ENCODE measurements at places on chromosomes 16 and 17.

DNA sequence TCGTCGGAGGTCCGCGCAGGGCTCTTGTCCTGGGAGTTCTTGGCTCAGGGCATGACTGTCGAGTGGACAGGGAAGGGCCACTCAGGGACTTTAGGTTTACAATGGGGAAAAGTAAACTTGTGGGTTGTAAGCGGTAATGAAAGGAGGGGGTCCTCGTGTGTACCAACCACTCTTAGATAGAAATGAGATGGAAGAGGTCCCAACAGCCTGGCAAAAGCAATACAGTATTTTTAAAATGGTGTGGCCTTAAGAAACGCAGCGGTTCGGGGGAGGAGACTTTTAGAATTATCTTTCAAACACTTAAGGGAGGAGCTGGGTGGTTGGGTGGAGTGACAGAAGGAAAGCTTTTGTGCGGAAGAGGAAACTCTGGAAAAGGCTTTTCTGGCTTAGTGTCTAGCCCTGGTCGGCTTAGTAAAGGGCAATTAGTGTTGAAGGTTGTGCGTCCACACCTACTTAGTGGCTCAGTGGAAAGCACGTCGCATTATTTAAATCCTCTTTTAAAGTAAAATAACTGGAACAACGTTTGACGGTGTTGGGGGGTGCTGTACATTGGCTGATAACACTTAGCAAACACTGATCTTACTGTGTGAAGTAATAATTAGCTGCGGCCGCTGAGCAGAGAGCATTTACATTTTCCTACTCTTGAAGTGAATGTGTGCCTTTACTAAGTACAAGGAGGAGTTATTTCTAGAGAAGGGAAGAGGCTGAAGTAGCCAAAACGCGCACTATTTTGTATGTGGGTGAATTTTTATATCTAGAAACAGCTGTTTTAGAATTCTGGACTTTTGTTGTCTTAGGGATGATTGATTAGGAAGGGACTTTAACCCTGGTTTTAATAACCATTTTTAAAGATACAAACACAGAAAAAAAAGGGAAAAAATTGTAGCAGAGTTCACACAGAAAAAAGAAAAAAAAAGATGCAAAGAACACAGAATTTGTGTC lies 1.0 kb downstream of the WSB1 start:
- peak; percentile 53 for DNase-seq

DNA sequence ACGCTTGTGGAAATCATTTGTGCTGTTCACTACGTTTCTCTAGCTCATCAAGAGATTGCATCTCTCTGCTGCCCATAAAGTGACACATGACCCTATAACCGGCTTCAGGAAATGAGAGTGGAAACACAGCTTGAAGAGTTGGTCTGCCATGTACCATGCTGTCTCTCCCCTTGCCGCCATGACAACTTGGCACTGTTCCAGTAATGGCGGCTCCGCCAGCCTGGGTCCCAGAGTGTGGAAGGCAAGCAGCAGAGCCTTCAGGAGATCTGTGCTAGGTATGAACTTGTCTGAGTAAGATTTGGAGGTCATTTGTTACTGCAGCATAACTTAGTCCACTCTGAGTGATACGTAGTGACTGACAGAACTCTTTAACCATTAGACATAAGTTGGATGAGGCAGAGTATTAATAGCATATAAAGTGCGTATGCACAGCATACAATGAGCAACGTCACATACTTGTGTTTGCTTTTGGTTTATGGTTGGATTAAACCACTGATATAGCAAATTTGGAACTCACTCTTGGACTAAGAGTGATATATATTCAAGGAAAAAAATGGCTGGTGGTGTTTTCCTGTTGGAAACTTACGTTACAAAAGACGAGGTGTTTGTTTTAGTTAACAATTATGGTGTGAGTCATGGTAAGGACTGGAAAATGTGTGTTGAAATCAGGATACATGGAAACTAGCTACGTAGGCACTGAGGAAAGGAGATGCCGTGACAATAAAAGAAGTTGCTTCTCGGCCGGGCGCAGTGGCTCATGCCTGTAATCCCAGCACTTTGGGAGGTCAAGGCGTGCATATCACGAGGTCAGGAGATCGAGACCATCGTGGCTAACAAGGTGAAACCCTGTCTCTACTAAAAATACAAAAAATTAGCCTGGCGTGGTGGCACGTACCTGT lies 24.4 kb upstream of the PMP22 start:
- peak; percentile 47 for DNase-seq

DNA sequence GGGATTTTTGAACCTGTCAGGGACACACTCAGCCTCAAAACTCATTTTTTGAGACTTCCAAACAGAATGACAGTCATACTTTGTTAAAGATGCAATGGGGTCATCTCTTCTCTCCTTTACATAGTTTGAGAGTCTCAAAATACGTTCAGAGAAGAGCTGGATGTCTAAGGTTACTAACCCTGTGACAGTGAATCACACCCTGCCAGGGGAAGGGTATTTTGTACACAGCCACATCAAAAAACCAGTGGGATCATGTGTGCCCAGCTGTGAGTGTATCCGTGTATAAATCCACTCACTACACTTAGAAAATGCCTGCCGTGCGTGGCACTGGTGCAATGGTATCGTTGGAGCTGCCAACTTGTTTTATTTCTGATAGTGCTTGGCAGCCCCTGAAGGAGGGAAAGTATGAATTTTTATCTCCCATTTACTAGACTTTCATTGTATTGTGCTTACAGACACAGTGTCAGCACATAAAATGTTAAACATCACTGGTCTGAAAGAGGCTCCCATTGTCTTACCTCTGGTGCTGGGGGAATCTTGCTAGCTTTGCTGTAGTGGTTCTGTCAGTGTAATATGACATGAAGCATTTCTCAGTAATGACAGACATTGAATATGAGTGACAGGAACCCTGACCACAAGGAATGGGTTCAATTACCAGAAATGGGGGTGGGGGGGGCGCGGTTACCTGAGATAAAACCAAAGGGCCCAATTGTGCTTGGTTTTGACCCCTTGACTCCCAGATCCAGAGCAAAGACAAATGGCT lies 256.3 kb downstream of the FTO start:
- DNase-seq = no peak

DNA sequence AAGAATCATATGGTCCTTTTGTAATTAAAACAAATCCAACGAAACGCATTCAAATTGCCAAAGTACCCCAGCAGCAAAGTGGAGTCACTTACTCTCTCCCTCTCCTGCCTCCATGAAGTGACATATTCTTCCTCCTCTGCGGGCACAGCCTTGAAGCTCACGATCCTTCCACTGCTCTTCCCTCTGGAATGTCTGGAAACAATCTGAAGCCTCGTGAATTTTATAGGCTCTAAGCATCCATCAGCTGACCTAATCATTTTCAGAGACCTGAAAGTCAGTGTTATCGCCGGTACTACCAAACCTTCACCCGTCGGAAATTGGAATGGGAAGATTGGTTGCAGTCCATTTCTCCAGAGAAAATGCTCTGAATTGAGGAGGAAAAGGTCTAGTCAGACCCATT lies 134.5 kb upstream of the FOXF1 start:
- DNase-seq = no peak

DNA sequence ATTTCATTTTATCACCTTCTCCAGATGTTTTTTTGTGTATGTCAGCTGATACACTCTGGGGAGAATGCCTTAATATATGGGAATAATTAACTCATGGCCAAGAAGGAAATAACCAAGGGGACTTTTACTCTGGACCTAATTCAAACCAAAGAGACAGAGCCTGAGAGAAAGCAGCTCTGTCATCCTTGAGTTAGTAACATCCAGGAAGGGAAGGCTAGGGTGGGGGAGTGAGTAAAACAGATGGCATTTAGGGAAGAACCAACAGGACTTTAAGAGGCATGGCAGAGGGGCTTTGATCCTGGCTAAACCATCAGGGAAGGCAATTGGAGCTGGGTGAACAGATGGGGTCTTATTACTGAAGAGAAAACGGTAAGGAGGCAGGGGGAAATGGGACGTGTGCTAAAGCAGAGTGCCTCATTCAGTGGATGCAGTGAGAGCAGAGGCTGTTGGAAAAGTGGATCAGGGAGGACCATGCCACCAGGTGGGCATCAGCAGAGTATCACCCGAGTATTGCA lies 2.5 kb upstream of the SMPD3 start:
- no peak for DNase-seq

- DNase-seq = no peak
These were observed 568.8 kb upstream of the ZFHX3 start for GRCh38 chr16:73616770-73617169.

DNA sequence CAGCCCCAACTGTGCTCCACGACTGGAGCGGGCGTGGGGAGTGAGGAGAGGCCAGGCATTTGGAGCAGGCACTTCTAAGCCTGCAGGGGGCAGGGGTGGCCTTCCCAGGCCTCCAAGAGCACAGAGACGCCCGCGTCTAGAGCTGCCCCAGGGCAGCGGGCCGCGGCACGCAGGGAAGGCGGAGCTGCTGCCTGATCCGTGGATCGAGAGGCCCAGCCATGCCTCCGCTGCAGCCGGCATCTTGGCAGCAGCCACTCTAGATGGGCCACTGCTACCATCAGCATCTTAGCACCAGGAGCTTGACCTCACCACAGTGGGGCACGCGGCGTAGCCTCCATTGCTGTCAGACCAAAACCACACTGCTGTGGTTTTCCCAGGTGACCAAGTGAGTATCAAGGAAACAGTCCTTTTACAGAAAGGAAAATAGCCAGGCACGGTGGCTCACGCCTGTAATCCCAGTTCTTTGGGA lies 20.4 kb upstream of the WDR45B start:
- DNase-seq = no peak

GRCh38 chr17:8375738-8376259 lies 705 bp downstream of the KRABD2 start:
- DNase-seq = no peak

Data from T1000 (cell line).